Effector memory CD4-positive, alpha-beta T cell (primary cell): ENCODE measurements at places on chromosomes 11 and 22.

- DNase-seq, result no peak
These were observed 739 bp downstream of the ZMAT5 start for GRCh38 chr22:29765905-29766631.

GRCh38 chr11:30735946-30736345 is 149.8 kb upstream of the MPPED2 start:
- DNase-seq, result no peak

DNA sequence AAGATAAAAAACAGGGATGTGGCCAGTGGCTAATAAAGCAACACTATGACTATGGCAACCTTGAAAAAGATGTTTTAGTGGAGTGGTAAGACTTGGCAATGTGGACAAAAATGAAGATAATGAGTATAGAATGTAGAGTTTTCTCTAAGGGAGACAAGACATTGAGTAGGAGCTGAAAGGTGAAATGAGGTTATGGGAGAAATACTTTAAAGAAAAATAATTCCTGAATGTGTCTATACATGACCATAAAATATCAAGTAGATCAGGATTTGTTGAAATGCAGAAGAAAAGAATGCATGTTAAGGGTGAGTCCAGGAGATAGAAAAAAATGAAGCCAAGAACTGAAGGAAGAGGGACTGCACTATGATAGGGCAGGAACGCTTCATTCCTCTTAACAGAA is 101.6 kb upstream of the CARD18 start:
- no peak for DNase-seq

DNA sequence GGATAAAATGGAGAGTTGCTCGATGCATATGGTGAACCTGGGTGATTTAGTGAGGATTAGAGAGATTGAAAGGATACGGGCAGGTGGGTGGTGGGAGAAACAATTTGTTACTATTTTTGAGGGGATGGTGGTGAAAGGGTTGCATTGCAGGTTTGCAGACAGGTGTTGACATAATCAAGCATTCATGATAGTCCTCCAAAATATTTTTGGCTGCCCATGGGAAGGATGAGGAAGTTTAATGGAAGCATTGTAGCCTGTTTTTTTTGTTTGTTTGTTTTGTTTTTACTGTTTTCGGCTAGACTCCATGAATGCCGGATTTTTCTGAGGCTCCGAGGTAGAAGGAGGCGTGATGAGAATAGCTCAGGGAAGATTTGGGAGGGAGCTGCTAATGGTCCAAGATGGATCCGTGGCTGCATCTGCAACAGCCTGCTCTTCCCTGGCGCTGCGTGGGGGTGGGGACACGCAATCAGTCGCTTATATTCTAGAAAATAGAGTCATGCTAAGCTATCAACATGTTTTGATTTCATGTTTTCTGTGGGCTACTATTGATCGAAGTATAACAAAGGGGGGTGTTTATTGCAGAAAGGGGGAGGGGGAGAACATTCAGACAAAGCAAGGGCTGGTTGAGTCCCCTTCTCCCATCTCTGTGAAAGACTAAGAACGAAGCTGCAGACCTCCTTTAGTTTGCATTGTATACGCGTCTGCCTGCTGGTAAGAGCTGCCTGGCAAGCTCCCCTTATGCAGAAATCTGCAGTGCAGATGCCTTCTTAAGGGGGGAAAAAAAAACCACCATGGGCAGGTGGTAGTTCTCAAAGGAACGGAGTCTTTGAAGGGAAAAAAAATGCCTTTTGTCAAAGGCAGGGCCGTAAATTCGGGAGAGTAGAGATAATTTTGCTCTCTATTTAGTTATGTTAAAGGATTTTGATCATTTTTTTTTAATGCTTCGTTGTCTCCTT is 1.0 kb downstream of the RTN3 start:
- no peak for DNase-seq

DNA sequence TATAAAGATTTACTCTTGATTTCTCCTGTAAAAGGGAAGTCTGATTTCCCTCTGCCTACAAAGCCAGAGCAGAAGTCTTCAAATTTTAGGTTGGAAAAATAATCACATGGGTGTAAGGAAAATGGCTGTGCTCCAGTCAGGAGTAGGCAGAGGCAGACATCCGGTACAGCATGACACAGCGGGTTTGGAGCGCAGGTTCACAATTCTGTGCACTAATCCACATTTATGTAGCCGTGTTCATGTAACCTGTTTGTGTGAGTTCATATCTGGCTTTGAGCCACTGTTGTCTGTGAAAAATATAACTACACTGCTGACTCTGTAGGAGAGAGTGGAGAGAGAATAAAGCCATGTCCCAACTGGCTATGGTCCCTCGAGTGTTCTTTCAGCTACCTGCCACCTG is 248.0 kb downstream of the CASP12 start:
- no peak for DNase-seq

- DNase-seq, result no peak
These were observed 4.6 kb upstream of the CLNS1A start for GRCh38 chr11:77642228-77642627.

DNA sequence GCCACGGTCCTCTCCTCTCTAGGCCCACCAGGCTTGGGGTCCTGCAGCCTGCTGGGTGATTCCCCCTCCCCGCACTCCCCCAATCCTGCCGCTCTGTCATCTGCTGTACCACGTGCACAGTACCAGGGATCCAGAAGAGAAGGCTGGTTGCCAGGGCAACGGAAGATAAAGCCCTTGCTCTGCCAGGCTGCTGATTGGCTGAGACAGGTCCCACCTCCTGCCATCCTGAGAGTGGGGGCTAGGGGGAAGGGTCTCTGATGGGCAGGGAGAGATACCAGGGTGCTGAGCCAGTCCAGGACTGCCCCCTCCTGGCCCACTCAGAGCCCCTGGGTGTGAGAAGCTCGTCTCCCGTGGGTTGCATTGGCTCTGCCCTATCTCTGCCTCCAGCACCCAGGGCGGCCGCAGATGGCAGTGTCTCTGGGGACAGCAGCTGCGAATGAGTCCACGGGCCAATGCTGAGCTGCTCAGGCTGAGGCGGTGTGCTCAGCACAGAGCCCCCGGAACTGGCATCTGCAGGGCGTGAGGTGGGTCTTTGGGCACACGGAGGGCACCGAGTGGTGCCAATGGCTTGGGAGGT is at the start of gene SMIM45:
Gene SMIM45, plus strand, starts transcription at position 253 of the 577 bp plus-strand sequence.
- DNase-seq, result no peak

DNA sequence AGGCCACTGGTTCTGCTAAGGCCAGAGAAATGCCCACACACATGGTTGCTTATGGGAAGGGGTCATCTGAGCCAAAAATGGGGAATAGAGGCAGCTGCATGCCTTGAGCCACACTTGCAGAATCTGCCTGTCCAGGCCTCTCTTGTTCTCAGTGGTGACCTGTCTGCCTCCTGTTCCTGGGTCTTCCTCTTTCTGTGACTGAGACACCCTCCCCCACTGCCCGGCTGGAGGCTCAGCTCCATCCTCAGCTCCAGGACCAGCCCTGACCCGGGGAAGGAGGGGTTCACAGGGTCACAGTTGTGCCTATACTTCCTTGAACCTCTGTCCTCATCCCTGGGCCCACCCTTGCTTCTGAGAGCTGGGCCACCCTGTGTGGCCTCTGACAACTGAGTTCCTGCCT is 52.3 kb downstream of the CSF2RB start:
- DNase-seq, result no peak

- no peak for DNase-seq
These were observed 11.8 kb downstream of the RNF121 start for GRCh38 chr11:71940561-71941219.

DNA sequence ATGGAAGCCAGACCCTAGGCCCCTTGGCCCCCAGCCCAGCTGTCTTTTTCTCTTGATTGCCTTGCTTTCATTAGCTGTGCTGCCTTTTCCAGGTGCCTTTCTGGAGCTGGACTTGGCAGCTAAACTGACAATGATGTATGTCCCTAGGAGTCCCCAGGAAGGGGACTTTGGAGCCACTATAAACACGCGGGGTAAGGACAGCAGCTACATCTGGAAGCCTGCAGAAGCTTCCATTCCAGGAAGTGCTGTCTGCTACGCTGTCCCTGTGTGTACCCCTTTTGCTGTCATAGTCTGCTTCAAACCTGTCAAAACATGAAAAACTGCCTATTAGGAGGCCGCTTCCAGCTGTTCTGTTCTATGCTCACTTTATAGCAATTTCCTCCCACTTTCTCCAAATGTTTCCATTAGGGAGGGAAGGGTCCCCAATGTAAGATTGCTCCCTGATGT is 153.3 kb upstream of the RAG2 start:
- no peak for DNase-seq

GRCh38 chr22:29207243-29207550 is 1.5 kb downstream of the EMID1 start:
- no peak for DNase-seq
